ENCODE measurements at places on chromosomes 12 and 14. TPM values are rescaled to one million over a fixed set of nuclear protein-coding genes. Genes with fewer than 3 reads are reported as not detected.
A peak's percentile ranks its signal among the peaks of the same experiment; 100 is the strongest.

GRCh38 chr14:68084256-68084655 is 264.7 kb downstream of the RAD51B start:
- DNase-seq, result no peak

- DNase-seq, result no peak
Measured at GRCh38 chr14:22506378-22506710, 82.7 kb downstream of the DAD1 start.

The ACYP1 gene
- 37.0 TPM for total RNA-seq

The CIPC gene
- total RNA-seq, result 8.6 TPM

The CD163 gene
- not detected for total RNA-seq

GRCh38 chr12:52189376-52190174 is 2.2 kb downstream of the KRT80 start:
- no peak for DNase-seq

- DNase-seq, result no peak
Measured at GRCh38 chr14:69226736-69227135, 33.2 kb upstream of the GALNT16 start.

DNA sequence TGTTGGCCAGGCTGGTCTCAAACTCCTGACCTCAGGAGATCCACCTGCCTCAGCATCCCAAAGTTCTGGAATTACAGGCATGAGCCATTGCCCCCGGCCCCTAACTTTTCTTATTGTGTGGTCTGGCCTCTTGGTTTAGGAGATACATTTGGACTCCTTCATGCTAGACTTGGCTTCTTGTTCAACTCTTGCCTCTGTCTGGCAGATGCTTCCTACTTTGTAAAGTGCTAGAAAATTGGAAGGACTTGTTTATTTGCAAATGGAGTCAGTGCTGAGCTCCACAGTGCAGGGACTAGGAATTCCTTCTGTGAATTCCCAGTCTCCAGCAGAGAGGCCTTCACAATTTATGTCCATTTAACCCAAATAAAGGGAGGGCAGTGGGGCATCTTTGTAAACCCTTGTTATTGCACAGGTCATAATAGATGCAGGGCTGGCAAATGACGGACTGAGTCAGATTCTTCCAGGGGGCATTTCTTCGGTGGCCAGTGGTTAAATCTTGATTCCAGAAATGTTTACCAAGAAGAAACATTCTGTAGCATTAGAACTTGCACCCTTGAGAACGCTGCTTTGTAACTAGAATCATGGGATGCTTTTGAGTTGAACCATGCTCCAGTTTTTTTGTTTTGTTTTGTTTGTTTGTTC is 73.8 kb upstream of the TBX3 start:
- DNase-seq, result no peak

DNA sequence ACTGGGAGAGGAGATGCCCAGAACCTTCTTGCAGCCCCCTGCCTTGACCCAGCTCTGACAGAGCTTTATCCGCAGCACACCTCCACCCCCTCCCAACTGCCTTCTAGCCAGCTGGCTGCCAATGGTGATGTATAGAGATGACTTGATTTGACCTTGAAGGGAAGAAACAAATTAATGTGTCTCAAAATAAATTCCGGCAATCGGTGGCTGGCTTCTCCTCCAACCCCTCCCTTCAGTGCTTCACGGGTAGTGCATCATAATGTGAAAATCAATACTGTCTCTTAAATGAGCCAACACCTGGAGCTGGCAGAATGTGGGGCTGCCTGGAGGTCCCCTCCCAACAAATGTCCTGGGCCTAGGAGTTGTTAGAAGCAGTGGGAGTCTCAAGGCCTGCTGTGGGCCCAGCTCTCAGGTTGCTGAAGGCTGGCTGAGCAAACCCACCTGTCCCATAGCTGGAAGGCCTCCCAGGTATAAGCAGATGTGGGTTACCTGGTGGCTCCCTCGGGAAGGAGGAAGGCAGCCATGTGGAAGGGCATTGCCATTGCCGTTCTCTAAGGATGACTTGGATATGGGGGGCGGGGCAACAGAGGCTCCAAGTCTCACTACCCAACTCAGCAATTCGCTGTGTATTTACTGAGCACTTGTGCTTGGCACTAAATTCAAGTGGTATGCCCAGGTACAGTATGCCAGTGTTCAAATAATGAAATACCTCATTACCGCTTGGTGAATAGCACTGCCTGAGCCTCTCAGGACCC is 23.2 kb downstream of the HSPB8 start:
- no peak for DNase-seq

The CPNE6 gene
- total RNA-seq, result not detected

DNA sequence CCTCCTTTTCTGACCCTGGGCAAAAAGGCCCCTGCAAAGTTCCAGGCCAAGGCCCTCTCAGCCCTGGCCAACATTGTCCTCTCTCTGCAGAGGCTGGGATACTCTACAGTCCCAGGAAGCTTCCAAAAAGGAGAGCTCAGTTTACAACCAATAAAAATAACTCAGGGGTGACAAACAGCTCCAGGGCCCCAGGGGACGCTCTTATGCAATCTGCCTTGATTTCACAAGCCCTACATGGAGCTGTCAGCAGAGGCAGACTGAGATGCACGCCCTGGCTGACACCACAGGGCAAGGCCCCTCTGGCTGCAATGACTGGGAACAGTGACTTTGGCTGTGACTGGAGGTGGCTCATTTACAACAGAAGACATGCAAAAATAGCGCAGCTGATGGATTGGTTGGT is 129.0 kb upstream of the MED13L start:
- DNase-seq, result no peak

DNA sequence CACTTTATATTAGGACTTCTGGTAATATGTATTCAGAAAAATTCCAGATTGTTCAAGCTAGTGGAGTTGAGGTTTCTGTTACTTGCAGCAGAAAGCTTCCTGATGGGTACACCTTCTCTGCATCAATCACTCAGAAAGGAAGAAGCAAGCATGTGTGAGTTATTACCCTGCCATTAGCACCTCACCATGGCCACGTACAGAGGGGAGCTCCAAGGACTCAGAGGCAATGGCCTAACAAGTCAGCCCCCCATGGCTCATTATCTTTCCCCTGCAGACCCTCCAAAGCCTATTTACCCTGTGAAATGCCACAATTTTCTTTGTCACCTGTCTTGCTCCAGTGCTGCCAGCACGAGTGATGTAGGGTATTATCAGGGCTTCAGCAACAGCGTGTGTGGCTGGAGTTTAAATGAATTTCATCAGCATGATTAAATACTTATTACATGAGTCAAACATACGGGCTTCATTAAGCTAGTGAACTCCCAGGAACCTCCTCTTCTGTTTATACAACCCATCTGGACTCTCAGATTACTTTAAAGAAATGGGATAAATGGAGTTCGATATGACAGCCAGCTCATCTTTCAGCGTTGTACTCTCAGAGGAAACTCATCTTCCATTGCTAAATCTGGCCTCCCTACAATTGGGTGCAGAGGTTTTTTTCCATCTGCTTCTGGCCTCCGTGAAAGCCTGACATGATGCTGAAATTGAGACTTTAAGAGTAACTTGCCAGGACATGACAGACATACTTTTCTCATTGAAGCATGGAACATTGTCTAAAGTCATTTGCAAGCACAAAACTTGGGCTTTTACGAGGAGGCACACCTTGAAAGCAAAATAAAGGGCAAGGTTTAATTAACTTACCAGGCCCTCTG is 135.9 kb downstream of the TMEM30B start:
- DNase-seq, result no peak

DNA sequence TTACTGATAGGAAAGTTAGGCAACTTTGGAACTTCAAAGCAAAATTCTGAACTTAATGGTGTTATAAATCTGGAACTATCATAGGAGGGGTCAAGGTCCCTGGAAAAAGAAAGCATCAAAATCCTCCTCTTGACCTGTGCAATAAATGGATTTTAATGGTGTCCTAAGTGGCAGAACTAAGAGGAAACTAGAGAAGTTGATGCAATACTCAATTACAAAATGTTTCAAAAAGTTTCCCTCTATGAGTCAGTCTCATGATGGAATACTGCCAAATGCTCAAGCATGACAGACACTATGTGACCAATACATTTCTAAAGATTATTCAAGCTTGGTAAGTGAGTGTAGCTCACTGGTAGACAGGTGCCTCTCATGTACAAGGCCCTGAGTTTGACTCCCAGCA is 47.7 kb upstream of the ERGIC2 start:
- no peak for DNase-seq

DNA sequence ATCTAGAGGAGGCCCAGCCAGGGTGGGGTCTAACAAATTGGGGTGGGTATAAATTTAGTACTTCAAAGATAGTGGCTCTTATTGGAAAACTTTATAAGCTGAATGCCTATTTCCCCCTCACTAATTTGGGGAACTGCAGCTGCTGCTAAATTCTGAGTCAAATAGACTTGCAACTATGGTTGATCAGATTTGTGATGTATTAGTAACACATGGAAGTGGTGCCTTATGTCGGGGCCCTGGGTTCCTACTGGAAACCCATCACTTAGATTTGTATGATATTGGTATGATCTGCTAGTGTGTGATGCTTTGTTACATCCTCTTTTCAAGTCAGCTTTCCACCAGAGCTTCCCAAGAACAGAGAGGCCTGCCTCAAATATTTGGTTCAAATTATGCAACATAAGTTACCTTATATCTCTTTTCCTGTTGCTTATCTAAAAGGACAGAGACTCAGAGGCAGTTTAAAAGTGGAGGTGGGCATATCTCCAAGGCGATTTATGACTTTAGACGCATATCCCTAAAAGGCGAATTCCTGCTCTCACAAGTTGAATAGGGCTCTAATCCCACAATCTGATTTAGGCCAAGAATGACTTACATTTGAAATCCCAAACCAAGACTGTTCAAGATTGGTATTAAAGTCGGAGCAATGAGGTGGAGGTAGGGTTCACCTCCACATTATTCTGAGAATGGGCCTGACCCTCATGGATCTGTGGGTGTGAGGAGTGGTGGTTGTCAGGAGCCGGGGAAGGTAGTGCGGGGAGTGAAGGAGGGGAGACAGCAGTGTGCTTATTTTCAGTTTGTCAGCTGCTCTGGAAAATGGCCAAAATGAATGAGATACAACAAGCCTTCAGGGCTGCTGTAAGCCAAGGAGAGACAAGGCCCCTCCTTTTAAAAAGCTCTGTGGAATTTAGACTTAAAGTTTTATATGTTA is 425.8 kb downstream of the RAD51B start:
- DNase-seq, result no peak

DNA sequence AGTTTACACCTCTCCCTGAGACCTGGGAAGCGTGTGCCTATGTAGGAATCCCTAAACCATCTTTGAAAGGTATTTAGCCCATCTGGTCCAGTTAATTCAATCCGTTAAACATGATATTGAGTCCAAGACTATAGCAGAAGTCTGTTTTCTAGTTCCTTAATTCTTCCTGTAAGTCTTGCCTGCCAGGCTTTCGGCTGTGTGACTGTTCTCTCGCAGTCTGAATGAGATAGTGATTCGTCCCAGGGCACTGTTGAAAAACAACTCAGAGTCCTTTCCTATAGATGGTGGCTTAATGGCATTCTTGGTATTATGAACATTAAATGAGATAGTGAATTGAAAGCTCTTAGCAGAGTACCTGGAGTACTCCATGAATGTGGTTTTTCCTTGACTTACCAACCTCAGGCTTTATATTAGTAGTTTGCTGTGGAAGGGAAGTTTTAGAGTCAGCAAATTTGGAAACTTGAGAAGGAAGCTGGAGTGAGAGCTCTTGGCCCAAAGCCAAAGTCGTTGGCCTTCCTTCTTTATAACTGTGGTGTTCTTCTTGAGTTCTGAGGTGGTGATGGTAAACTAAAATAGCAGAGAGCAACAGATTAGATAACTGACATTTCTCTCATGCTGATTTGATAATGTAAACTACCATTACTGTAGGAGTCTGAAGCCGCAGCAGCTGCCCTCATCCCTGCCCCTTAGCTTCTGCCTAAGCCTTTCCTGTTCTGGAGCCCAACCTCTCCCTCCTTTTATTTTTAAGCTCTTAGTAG is 76.5 kb downstream of the TGFB3 start:
- DNase-seq, result no peak

The SLCO1C1 gene
- total RNA-seq, result not detected

DNA sequence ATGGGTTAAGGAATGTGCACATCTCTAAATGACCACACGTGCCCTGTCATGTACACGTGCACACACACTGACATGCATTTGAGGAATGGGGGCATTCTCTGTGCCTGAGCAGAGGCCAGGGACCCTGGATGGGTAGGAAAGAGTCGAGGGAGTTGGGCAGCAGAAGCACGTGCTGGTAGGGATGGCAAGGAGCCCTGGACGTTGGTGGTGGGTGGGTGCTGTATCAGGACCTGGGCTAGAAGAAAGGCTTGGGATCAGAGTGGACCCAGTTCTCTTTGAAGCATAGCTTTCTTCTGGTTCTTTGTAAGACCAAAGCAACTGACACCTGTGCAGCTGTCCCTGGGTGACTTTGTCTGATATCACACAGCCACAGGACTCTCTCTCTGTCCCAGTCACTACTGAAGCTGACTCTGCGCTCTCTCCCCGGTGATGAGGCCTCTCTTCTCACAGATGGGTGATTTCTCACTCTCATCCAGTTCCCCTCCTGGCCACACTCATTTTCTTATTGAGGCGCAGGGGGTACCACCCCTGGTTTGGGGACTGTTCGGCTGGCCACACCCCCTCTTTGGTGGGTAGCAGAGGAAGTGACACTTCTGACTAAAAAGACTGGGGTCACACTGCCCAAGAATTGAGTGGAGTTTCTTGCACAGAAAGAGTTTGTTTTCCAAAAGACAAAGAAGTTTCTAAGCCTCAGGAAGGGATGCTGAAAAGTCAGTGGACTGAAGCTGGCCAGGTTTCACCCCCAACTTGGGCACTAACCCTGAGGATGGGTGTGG is 171.7 kb upstream of the RTL1 start:
- DNase-seq, result peak; percentile 32

The TGFB3 gene
- total RNA-seq, result 4.4 TPM

GRCh38 chr14:61602733-61603077 is 92.6 kb upstream of the HIF1A start:
- no peak for DNase-seq

The IFI27 gene
- total RNA-seq, result 3.0 TPM

GRCh38 chr12:57893431-57894353 is 47.2 kb upstream of the CTDSP2 start:
- no peak for DNase-seq

GRCh38 chr14:62031504-62031903 is 269.3 kb downstream of the SNAPC1 start:
- DNase-seq, result no peak

DNA sequence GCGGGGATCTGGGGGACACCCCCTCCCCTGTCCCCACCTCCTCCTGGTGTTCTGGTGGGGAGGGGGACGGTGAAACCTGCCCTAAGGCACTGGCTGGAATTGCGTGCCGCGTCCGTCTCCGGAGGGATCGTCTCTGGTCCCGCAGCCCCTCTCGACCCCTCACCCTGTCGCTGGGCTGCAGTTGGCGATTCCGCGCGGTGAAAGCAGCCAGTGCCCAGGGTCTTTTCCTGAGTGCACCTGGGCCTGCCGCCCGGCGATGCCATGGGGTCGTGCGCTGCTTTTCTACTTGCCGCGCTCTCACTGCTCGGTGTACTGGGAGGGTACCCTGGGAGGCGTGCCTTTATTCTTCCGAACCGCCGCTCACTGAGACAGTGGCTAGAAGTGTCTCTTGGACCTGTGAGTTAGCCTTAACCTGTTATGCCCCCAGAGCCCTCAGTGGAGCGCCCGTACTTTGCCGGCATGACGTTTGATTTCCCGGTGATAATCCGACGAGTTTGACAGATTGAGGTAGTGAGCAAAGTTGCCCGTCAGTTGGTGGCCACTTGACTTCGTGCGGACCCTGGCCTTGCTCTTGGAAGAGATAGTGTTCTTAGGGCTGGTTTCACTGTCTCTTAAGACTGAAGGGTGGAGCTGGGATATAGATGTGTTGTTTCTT is 788 bp downstream of the SFSWAP start:
- DNase-seq, result peak; percentile 27

GRCh38 chr14:68643673-68644072 is 149.2 kb downstream of the ZFP36L1 start:
- DNase-seq, result no peak

The FBXW8 gene
- total RNA-seq, result 6.1 TPM

Measured in activated CD4-positive, alpha-beta T cell treated with anti-CD3 and anti-CD28 coated beads for 36 hours (primary cell).